ENCODE measurements at places on chromosomes 5 and 9.

- peak; percentile 86 for DNase-seq
These were observed 126.6 kb downstream of the C9orf152 start for GRCh38 chr9:110081395-110081794.

DNA sequence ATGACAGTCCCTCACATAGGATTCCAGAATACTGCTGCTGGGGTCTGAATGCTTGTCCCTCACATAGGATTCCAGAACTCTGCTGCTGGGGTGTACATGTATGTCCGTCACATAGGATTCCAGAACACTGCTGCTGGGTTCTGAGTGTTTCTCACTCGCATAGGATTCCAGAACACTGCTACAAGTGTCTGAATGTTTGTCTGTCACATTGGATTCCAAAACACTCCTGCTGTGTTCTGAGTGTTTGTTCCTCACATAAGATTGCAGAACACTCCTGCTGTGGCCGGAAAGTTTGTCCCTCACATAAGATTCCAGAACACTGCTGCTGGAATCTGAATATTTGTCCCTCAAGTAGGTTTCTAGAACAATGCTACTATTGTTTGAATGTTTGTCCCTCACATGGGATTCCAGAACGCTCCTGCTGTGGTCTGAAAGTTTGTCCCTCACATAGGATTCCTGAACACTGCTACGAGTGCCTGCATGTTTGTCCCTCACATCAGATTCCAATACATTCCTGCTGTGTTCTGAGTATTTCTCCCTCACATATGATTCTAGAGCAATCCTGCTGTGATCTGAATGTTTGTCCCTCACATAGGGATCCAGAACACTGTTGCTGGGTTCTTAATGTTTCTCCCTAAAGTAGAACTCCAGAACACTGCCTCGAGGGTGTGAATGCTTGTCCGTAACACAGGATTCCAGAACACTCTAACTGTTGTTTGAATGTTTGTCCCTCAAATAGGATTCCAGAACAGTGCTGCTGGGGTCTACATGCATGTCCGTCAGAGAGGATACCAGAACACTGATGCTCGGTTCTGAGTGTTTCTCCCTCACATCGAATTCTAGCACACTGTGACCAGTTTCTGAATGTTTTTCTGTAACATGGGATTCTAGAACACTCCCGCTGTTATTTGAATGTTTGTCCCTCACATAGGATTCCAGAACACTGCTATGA is 200.4 kb downstream of the FOXD4L6 start:
- DNase-seq: no peak

- no peak for DNase-seq
These were observed 5.8 kb downstream of the BSPRY start for GRCh38 chr9:113355040-113355596.

- no peak for DNase-seq
These were observed 134.3 kb upstream of the CDH9 start for GRCh38 chr5:27172693-27173092.

DNA sequence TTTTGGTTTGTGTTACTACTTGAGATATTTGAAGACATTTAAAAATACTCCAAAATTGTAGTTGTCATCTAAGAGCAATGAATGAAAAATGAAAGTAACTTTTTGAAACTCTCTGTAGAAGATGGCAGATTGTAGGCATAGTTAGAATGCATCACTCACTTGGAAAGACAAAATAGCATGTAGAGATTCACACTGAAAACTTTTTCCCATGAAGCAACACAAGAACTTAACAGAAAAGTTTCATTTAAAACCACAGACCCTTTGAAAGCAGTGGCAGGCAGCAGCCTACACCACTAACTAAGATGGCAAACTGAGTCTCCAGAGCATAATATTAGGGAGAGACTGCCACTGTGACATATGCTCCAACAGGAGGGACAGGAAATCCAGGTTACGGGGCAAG is 18.9 kb upstream of the FAM174A start:
- DNase-seq: no peak

- DNase-seq: no peak
These were observed at the start of gene GZMA for GRCh38 chr5:55102348-55102747. TSS of gene GZMA (plus strand) at chr5:55102646. CDS start at chr5:55102683, 37 bp downstream.

DNA sequence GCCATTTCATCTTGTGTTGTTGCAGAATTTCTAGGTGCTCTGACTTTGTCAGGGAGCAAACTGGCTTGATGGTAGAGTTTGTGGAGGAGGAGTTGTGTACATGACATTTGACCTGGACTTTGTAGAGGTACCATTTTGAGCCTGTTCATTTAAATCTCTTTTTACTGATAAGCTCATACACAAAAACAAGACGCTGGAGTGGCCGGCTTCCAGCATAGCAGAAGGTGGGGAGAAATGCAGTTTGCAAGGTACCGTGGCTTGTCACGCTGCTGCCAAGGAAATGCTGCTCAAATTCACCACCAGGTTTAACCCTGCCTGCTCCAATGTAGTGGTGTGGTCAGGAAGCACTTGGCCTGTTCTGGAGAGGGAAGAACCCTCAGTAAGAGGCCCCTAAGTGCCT is 18.9 kb upstream of the IQGAP2 start:
- no peak for DNase-seq

GRCh38 chr5:178098685-178099084 is 14.6 kb upstream of the N4BP3 start:
- no peak for DNase-seq

- no peak for DNase-seq
These were observed 146.0 kb upstream of the NMUR2 start for GRCh38 chr5:152551061-152551460.

DNA sequence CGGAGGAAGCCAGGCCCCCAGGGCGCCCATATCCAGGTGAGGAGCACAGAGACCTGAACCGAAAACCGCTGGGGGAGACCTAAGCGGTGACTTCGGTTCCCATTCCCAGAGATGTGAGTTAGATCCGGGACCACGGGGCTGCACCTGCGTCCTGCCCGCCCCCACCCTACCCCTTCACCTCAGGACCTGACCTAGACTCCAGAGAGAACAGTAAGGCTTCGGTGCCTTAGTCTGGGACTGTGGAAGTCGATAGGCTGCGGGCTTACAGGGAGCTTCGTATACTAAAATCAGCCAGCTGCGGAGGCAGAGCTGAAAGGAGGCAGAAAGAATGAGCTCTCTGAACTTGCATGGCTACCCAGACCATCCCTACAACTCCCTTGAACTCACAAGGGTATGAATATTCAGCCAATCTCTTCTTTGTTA is 518 bp upstream of the FAM13B start:
- peak; percentile 29 for DNase-seq

GRCh38 chr5:65481171-65481581 is 544 bp downstream of the ADAMTS6 start:
- peak; percentile 46 for DNase-seq

GRCh38 chr5:158531860-158532259 is 567.9 kb downstream of the EBF1 start:
- DNase-seq: no peak

DNA sequence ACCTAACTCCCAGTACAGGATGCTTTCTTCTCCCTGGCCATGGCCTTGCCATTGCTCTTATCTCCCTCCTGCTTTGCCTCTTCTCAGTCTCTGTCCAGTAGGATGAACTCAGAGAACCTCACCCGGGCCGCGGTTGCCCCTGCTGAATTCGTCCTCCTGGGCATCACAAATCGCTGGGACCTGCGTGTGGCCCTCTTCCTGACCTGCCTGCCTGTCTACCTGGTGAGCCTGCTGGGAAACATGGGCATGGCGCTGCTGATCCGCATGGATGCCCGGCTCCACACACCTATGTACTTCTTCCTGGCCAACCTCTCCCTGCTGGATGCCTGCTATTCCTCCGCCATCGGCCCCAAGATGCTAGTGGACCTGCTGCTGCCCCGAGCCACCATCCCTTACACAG is at the start of gene OR5C1:
Gene OR5C1, plus strand, starts transcription at position 103 of the 400 bp plus-strand sequence. Its CDS starts 0 bp downstream, at position 103.
- no peak for DNase-seq

GRCh38 chr9:97484134-97484533 is 17.3 kb upstream of the TMOD1 start:
- DNase-seq: no peak

Measured in mesenchymal stem cell (in vitro differentiated cells and primary cell).